ENCODE measurements at places on chromosomes 11 and 22.
A peak's percentile ranks its signal among the peaks of the same experiment; 100 is the strongest.

DNA sequence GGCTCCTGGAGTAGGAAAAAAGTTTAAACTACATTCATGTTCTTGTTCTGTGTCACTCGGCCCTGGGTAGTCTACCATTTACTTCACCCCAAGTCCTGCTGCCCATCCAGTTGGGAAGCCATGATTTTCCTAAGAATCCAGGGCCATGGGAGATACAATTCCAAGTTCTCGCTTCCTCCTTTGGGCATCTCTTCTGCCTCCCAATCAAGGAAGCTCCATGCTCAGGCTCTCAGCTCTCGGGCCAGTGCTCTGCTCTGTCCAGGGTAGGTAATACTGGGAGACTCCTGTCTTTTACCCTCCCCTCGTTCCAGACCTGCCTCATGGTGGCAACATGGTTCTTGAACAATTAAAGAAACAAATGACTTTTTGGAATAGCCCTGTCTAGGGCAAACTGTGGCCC is 60.6 kb downstream of the TIMP3 start:
- DNase-seq, result no peak

GRCh38 chr11:15208378-15209222 is 93.9 kb downstream of the INSC start:
- DNase-seq, result peak; percentile 64

GRCh38 chr11:94297985-94298576 is 6.3 kb upstream of the IZUMO1R start:
- DNase-seq, result no peak

- no peak for DNase-seq
Measured at GRCh38 chr22:37827056-37827455, 3.9 kb downstream of the GALR3 start.

- DNase-seq, result no peak
Measured at GRCh38 chr22:22884888-22885840, 2.5 kb upstream of the IGLL5 start.

DNA sequence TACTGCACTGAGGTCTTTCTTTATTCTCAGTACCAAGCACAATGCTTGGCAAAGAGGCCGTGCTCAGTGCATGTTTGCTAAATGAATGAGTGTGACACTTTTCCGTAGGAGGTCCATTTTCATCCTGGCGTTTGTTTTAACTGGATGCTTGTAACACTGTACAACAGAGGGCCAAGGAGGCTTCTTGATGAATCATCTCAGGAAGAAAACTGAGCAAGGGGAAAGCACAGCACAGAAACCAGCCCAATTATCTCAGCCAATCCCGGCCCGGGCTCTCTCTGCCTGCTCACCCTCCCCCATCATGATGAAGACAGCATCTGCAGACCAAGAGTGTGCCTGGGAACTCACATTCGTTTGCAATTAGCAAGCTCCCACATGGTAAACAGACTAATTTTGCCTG is 570.3 kb downstream of the OPCML start:
- DNase-seq, result no peak

DNA sequence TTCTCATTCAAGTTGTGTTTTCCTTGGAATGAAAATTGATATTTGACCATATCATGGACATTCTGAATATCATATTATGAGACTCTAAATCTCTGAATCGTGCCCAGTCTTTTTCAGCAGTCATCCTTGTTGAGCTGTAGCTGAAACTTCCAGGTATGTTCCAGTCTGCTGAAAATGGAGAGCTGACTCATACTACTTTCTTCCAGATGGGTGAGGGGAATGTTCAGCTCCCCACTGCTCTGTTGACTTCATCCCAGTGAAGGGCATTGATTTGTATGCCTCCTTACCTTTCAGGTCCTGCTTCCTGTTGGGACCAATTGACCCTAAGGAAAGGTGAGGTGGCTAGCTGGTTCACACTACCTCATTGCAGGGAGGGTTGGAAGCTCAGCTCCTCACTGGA is 3.5 kb downstream of the OR5P2 start:
- DNase-seq, result no peak
